ENCODE measurements at places on chromosomes 5 and 9.

GRCh38 chr5:42745426-42745825 lies 11.2 kb upstream of the CCDC152 start:
- DNase-seq: peak; percentile 36

DNA sequence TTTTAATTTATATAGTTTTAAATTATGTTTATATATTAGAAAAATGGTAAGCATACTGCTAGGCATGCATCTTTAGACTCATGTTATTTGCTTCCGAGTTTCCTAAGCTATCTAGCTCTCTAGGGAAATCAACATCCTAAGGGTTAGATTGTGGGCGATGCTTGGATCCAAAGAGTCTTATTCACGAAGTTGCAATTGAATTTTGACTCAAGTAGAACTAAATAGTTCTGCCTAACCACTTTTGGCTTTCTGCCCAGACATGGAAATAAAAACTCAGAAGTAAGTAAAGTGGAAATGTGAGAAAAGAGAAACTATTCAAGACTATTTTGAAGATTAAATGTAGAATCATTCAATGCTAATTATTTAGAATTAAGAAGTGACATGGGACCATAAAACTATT lies 440.4 kb downstream of the CDH18 start:
- DNase-seq: peak; percentile 10

GRCh38 chr5:14250748-14251701 lies 107.9 kb downstream of the TRIO start:
- DNase-seq: no peak

DNA sequence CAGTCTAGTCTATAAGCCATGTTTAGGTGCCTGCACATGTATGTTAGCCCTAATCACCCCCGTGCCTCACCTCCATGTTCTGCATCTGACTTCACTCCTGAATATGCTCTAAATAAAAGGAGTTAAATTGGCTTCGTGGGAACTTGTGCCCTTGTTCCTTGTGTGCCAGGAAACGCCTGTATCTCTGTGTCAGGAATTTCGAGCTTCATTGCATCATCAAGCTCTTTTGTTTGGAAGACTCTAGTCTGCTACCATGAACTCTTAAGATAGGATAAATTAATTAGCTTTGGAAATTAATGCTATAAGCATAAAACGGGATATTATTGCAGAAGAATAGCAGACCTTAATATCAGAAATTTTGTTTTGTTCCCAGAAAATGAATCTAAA lies 99.2 kb downstream of the ADCY2 start:
- DNase-seq: no peak

- DNase-seq: no peak
Observed at GRCh38 chr9:99868845-99869244, 37.6 kb upstream of the STX17 start.

DNA sequence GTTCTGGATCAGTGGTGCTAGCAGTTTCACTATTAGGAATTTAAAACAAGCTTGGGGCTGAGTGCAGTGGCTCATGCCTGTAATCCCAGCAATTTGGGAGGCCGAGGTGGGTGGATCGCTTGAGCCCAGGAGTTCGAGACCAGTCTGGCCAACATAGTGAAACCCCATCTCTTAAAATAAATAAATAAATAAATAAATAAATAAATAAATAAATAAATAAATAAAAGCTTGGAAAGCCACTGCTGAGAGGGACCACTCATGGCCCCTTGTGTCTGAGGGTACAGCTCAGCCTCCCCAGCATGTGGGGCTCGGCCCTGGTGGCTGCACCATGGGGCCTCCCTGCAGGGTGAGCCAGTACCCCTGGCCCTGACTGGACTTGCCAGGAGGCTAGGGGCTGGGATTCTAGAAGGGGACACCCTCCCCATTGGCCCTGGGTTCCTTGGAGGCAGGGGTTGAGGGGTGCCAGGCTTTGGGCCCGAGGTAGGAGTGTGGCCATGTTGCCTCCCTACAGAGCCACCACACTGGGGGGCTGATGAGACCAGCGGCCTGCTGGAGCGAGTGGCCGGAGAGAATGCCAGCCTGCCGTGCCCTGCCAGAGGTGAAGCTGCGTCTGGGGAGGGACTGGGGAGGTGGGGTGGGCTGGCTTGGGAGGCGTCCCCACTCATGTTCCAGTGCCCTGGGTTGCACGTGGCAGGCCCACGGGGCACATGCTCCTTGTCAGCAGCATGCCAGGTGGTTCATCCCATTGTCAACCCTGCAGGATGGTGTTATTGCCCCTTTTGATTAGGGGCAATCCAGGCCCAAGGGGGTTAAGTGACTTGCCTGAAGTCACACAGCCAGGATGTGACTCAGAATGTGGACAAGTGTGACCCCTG lies 76.5 kb downstream of the HMCN2 start:
- no peak for DNase-seq

GRCh38 chr9:5263351-5264218 lies 32.4 kb downstream of the INSL4 start:
- DNase-seq: peak; percentile 100

All from OCI-M1 (cell line).